ENCODE measurements at places on chromosomes 1 and 21.
A peak's percentile ranks its signal among the peaks of the same experiment; 100 is the strongest.

- no peak for DNase-seq
These were observed 21.9 kb upstream of the KIF14 start for GRCh38 chr1:200642481-200642880.

DNA sequence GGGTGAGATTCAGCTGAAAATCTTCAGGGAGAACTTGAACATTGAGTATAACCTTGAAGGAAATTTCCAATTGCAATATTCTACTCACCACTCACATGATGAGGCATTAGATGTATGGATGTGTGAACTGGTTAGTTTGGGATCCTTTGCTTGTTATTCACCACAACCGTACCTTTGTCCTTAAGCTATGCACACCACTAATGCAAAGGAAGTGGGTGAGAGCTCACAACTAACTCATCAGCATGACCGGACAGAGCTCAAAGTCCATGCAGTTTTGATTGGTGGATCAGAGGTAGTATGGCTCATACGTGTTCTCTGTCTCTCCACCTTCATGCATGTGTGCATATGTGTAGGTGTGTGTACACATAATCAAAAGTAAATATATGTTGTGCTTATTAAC is 43.5 kb upstream of the MROH9 start:
- DNase-seq: no peak

- no peak for DNase-seq
These were observed 8.9 kb downstream of the ACTRT2 start for GRCh38 chr1:3029991-3030662.

GRCh38 chr1:65434255-65434654 is 13.8 kb downstream of the LEPR start:
- no peak for DNase-seq

DNA sequence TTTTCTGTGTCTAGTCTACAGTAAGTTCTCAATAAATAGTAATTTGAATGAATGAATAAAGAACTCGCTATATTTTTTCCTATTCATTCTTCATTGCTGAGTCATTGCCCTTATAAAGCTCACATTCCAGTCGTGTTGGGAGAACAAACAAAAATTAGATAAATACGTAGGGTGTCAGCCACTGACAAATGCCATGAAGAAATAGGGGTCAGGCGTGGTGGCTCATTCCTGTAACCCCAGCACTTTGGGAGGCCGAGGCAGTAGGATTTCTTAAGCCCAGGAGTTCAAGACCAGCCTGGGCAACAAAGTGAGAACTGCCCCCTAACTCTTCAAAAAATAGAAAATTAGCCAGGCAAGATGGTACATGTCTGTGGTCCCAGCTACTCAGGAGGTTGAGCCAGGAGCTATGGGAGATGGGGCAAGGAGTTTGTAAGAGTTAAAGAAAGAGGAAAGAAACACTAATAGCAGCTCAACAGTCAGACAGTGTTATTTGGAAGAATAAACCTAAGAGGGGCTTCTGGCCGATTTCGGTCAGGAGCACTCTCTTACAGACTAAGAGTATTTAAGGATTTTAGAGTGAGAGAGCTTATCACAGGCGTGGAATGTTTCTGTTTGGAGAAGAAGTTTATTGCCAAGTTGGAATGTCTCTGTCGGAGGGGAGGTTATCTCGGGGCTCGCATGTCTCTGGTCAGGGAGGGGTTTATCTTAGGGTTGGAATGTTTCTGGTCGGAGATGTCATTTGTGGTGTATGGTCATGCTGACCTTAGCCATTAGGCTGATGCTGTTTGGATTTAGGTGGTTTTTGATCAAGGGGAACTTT is 1.8 kb upstream of the CHML start:
- no peak for DNase-seq

DNA sequence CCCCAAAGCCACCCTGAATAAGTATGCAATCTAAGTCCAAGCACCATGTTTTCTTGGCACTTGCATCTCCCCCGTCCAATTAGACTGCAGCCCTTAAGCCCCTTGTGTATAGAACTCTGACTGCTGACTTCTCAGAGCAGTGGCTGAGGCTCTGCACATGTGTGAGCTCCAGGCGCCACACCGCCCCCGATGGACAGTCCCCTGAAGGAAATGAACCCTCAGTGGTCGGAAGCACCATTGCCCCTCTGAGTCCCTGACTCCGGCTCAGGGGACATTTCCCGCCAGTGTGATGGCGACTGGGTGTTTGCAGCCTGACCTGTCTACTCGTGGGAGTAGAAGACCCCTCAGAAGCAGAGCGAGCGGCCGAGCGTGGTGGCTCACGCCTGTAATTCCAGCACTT is 37.2 kb upstream of the SCCPDH start:
- DNase-seq: no peak

GRCh38 chr1:80375109-80375508 is 1368.6 kb upstream of the ADGRL4 start:
- DNase-seq: no peak

- DNase-seq: no peak
These were observed 27.0 kb upstream of the SMYD3 start for GRCh38 chr1:246534114-246534513.

DNA sequence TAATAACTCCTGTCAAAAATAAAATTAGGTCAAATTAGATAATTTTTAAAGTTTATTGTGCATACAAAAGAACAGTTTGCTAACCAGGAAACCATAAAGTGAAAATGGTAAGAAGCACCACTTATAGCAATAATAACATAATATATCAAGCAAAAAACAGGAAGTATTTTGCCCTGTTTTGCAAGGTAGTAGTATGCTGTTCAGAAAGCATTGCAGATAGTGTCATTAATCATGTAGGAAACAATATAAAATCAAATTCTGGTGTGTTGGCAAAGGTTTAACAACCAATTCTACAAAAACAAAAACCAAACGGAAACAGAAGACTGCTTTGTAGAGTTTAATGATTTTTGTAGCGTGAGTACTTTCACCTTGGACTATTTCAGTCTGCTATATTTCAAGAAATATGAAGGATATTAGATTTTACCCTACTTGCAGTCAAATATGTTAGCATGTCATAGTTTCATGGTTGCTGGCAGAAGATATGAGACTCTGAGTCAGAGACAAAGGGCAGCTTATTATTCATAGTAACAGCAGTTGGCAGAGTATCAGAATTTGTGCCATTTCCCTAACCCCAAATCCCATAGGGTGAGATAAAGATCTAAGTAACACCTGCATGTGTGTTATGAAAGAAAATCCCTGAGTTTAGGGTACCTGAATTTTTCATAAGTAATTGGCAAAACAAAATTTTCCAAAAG is 729.0 kb upstream of the BRINP3 start:
- DNase-seq: no peak

- DNase-seq: no peak
These were observed 6.4 kb upstream of the MMEL1 start for GRCh38 chr1:2639203-2639602.

DNA sequence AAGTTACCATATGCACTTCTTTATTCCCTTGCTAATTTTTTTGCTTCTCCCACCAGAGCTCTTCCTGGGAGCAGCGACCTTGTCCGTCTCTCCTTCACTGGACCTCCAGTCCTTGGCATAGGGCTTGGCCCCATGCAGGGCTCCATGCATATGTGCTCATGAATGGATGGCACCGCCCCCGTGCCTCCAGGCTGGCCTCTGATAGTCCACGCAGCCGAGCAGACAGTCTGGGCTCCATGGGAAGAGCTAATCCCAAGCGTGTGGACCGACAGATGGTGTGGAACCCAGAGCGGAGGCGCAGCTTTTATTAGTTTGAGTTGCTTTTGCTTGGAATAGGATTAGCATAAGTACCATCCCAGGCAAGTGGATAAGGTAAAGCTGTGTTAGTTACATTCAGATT is 41.8 kb downstream of the CDCP2 start:
- peak; percentile 88 for DNase-seq

GRCh38 chr1:176786274-176786673 is 323.3 kb downstream of the PAPPA2 start:
- DNase-seq: no peak

DNA sequence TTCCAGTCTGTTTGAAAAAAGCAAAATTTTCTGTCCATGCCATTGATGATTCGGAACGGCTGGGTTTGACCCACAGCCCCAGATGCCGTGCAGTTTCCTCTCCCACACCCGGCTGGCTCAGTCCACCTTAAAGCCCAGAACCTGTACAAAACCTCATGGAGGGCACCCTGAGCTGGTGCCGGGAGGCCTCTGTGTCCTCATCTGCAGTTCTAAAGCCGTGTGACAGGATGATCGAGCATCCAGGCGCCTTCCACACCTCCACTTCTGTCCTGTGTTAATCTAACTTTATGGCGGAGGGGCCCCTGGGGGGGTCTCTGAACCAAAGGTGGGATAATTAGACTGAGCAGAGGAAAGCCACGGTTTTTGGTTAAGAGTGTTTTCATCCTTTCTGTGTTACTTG is 49.6 kb downstream of the SLC37A1 start:
- DNase-seq: no peak

GRCh38 chr1:229470406-229471043 is 36.6 kb upstream of the ACTA1 start:
- DNase-seq: no peak

GRCh38 chr1:117814856-117815797 is 114.3 kb downstream of the GDAP2 start:
- no peak for DNase-seq

GRCh38 chr1:163399001-163399400 is 77.2 kb downstream of the NUF2 start:
- no peak for DNase-seq

GRCh38 chr1:161157867-161158266 is 1.4 kb upstream of the USP21 start:
- no peak for DNase-seq

- DNase-seq: no peak
These were observed 80.9 kb upstream of the KIAA0040 start for GRCh38 chr1:175273376-175274031.

- no peak for DNase-seq
These were observed 14.0 kb upstream of the DISC1 start for GRCh38 chr1:231612393-231613089.

- no peak for DNase-seq
These were observed 7.1 kb upstream of the MATN1 start for GRCh38 chr1:30730346-30731108.

GRCh38 chr1:201404722-201405483 is 5.8 kb upstream of the LAD1 start:
- no peak for DNase-seq

DNA sequence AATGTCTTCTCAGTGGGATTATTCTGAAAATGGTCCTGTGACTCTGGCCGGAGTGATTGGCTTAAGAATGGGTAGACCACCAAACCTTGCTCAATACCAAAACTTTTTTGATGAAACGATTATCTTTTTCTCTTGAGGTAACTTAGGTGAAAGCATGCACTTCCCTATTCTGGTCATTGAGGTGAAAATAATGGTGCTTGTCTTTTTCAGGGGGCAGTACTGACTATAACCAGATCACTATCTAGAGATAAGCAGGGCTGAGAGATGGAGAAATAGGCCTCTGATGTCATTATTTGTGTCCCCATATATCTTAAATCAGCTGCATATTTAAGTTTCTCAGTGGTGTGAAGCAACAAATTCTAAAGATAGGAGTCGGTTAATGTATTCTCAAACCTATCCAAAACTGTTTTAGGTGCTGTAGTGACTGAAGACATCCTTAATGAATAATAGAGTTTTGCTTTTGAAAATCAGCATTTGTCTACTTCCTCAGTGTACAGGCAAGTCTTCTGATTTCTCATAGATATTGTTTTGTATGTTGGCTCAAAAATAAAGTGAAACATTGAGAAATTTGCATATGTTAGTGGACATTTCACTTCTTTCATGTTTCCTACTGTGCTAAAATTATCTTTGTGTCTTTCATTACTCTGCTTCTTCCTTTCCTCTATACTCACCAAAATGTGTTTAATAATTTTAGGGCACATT is 735.3 kb upstream of the ADGRL4 start:
- no peak for DNase-seq

GRCh38 chr21:27380303-27380702 is 413.4 kb upstream of the ADAMTS5 start:
- no peak for DNase-seq

GRCh38 chr1:3746830-3747521 is 5.3 kb upstream of the CCDC27 start:
- peak; percentile 34 for DNase-seq

GRCh38 chr21:37742115-37742514 is 174.1 kb downstream of the KCNJ6 start:
- DNase-seq: no peak

- no peak for DNase-seq
These were observed 43.7 kb upstream of the LRRC7 start for GRCh38 chr1:69524015-69524414.

- DNase-seq: peak; percentile 70
These were observed 424.9 kb downstream of the ADGRL2 start for GRCh38 chr1:82225421-82226185.

DNA sequence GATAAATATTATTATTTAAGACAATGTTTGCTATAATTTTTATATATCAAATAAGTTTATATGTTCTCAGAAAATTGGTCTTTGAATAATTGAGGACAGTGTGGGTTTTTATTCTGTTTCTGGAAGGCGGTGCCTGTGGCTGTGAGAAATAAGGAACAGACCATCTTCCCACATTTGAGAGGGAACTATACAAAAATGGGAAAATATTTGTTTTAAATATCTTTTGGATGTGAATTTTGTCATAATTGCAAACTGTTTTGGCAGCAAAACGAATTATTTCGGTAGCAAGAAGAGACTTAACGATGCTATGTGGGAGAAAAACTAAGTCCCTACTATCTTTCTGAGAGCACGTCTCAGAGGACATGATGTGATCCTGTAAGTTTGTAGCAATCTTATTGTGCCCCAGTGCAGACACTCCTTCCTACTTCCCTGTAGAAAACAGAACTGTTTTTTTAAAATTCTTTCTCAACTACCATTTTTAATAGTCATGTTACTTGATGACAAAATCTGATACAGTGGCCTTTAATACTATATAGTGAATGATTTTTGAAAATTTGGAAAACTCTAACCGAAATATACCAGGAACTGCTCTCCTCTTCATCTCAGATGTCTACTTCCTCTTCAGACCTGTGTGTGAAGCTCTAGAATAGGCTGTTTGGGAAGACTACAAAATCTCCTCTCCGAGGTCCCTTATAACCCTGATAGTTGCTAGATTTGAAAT is 25.4 kb downstream of the PTPRC start:
- DNase-seq: no peak

DNA sequence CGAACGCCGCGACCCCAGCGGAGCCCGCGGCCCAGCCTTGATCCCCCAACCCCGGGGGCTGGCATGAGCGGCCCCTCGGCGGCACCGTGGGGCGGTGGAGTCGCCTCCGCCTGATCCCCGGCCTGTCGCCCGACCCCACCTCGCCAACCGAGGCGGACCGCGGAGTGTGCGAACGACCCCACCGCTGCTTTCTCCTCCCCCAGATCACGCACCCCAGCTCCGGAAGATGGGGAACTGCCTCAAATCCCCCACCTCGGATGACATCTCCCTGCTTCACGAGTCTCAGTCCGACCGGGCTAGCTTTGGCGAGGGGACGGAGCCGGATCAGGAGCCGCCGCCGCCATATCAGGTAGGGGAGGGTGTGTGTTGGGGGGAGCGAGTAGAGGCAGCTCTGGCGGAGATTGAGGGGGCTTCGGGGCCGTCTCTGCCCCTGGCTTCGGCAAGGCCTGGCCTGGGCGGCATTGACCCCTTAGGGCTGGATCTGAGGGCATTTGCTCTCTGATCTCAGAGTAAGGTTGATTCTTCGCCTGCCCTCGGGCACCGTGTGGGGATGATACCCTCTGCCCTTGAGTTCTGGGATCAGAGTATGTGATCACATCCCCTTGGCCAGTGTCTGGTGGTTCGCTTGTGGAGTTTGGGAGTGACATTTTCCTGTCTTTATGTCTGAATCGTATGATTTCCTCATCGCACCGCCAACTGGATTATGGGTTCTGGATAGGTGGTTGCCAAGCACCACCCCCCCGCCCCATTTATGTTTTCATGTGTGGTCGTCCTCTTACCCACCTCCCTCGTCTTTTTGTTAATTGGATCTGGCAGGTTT is 668 bp downstream of the RNF11 start:
- peak; percentile 30 for DNase-seq

- DNase-seq: no peak
These were observed 87.5 kb upstream of the WDR26 start for GRCh38 chr1:224521904-224522734.
